Ovary (tissue), 10 donors: ENCODE measurements at places on chromosomes 4 and X. TPM values are rescaled to one million over a fixed set of nuclear protein-coding genes. Genes with fewer than 3 reads are reported as not detected.

DNA sequence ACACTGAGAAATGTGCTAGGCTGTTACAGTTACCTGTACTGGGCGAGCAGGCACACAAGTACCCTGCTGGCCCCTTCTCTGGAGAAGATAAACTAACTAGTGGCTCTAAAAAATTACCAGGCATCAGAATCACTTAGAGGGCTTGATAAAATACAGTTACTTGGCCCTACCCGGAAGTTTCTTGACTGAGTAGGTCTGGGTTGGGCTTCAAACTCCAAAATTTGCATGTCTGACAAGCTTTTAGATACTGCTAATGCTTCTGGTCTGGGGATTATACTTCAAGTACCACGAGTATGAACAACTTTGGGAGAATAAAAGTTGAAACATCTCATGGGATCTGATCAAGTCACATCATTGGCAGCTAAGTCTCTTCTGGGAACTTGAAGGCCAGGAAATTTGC is 30.8 kb downstream of the CEP135 start:
- no peaks in the 10 kb centered on the region for H3K36me3 ChIP-seq
- H3K27ac ChIP-seq, result no peak overlapping the region
- H3K4me3 ChIP-seq, result no peak overlapping the region
- DNase-seq, result no peak
- H3K4me1 ChIP-seq, result no peaks in the 10 kb centered on the region

DNA sequence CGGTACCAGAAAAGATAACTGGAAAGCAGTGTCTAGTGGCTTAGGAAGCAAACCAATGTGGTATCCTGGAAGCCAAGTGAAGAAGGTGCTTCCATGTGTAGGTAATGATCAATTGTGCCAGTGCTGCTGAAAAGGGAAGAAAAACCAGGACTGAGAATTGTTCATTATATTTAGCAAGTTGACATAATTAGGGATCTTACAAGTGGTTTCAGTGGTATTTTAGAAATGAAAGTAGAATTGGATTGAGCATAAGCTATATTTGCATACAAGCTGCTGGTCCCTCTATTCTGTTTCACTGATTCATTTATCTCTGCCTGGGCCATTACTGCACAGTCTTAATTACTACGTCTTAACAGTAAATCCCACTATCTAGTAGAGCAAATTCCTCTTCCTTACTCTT is 32.3 kb downstream of the PRDM8 start:
- no peaks in the 10 kb centered on the region for H3K36me3 ChIP-seq
- H3K4me1 ChIP-seq, result no peaks in the 10 kb centered on the region
- H3K27me3 ChIP-seq, result no peaks in the 10 kb centered on the region
- no peak overlapping the region for H3K27ac ChIP-seq
- DNase-seq, result no peak

DNA sequence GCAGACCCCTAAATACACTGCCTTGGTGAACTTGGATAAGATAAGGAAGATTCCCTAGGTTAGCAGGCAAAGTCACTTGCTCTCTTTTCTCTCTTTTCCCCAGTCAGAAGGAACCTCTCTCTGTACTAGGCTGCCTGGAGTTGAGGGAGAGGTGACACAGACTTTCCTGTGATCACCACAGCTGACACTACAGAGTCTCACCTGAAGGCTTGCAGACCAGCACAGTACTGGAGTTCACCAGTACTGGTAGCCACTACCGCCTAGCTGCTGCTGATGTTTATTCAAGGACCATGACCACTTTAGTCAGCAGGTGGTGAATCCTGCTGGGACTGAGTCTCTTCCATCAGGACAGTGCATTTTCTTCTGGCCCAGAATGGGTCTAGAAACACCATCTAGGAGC is 63.3 kb downstream of the PTPN13 start:
- H3K4me1 ChIP-seq, result no peaks in the 10 kb centered on the region
- no peak overlapping the region for H3K27ac ChIP-seq
- no peaks in the 10 kb centered on the region for H3K27me3 ChIP-seq
- H3K36me3 ChIP-seq, result no peaks in the 10 kb centered on the region

- no peak overlapping the region for H3K4me3 ChIP-seq
- H3K36me3 ChIP-seq, result no peaks in the 10 kb centered on the region
Observed at GRCh38 chrX:15747626-15748173, 9.6 kb downstream of the CA5B start.

GRCh38 chr4:188680004-188680666 is 540.9 kb downstream of the TRIML1 start:
- H3K27me3 ChIP-seq, result no peaks in the 10 kb centered on the region
- H3K4me3 ChIP-seq, result no peak overlapping the region
- H3K4me1 ChIP-seq, result no peaks in the 10 kb centered on the region
- DNase-seq, result no peak

- no peak for DNase-seq
- no peaks in the 10 kb centered on the region for H3K4me1 ChIP-seq
- H3K36me3 ChIP-seq, result no peaks in the 10 kb centered on the region
Observed at GRCh38 chr4:161629694-161630441, 533.9 kb downstream of the FSTL5 start.

DNA sequence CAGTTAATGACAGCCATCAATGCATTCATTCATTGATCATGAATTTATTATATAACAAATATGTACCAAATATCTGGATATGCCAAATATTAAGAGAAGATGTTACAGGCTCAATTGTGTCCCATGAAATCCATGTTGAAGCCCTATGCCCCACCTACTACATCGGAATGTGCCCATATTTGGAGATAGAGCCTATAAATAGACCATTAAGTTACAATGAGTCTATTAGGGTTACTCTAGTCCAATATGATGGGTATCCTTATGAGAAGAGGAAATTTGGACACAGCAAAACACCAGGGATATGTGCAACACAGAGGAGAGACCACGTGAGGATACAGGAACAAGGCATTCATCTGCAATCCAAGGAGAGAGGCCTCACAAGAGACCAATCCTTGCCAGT is 634.5 kb downstream of the DMD start:
- no peak overlapping the region for H3K27ac ChIP-seq
- no peak for DNase-seq
- H3K36me3 ChIP-seq, result no peaks in the 10 kb centered on the region
- H3K4me3 ChIP-seq, result no peak overlapping the region

DNA sequence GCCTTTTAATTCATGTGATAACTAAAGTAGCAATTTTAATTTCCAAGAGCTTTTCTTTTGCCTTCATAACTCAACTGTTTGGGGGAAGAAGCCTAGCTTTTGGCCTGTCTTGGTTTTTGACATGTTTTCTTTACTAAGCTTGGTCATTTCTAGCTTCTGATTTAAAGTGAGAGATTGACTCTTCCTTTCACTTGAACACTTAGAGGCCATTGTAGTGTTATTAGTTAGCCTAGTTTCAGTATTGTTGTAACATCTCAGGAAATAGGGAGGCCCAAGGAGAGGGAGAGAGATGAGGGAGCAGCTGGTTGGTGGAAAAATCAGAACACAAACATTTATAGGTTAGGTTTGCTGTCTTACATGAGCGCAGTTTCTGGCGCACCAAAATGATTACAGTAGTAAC is 44.8 kb downstream of the DCLK2 start:
- H3K4me3 ChIP-seq, result no peak overlapping the region
- H3K4me1 ChIP-seq, result no peaks in the 10 kb centered on the region
- no peak for DNase-seq
- H3K36me3 ChIP-seq, result no peaks in the 10 kb centered on the region
- H3K27me3 ChIP-seq, result no peaks in the 10 kb centered on the region

GRCh38 chr4:105057370-105058105 is 89.1 kb upstream of the TET2 start:
- no peak overlapping the region for H3K27ac ChIP-seq
- no peaks in the 10 kb centered on the region for H3K4me1 ChIP-seq
- H3K36me3 ChIP-seq, result no peaks in the 10 kb centered on the region

GRCh38 chr4:122099896-122100295 is 52.2 kb upstream of the BLTP1 start:
- no peaks in the 10 kb centered on the region for H3K27me3 ChIP-seq

DNA sequence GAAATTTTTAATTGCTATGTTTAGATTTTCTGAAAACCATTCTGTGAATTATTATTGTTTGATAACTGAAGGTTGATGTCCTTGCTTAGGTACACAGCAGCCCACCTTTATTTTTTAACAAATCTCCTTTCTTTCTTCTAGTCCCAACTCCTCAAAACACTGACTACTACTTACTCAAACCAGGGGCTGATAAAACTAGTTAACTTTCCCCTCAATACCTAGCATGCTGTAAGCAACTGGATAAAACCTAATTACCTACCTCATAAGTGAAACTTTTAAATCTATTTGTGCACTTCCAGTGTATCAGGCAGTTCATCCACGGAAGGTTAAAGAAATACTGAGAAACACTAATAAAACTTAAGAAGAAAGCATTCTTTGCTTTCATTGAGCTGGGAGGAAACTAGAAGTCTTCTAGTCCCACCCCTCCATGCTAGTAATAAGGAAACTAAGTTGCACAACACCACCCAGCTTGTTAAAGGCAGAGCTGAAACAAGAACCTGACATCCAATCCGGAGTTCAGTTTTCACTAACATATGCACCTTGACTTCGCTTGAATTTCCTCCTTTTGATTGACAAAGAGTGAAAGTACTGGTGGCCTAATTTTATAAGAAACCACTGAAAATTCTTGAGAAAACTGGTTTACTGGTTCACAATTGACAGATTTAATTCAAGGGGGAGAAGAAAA is 180.2 kb upstream of the TET2 start:
- H3K4me1 ChIP-seq, result no peaks in the 10 kb centered on the region
- DNase-seq, result no peak
- H3K27me3 ChIP-seq, result no peaks in the 10 kb centered on the region
- H3K27ac ChIP-seq, result no peak overlapping the region
- H3K36me3 ChIP-seq, result no peaks in the 10 kb centered on the region
- no peak overlapping the region for H3K4me3 ChIP-seq

- H3K4me3 ChIP-seq, result no peak overlapping the region
- no peaks in the 10 kb centered on the region for H3K27me3 ChIP-seq
- peaks cover 20% of the 10 kb centered on the region for H3K4me1 ChIP-seq
- DNase-seq, result no peak
- H3K27ac ChIP-seq, result no peak overlapping the region
Observed at GRCh38 chr4:3305610-3306371, 13.0 kb downstream of the RGS12 start.

DNA sequence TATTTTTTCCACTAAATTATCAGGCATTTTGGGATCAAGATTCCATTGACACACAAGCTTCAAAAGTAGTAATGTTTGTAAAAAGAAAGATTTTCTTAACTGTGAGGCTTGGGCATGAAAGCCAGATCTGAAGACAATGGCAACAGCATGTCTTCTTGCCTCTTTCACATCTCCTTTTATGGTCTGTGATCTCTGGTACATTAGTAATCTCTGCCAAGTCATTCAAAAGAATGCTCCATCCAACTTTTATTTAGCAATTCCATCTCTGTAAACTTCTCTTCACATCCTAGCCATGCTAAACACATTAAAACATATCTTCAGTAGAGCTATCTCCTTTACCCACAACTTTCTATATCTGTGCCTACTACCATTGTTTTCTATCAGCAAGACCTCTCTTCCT is 465.4 kb downstream of the FAT4 start:
- H3K27ac ChIP-seq, result no peak overlapping the region

Gene HEPH
- total RNA-seq, result 17.1 TPM

Gene PRRG1
- total RNA-seq, result 11.1 TPM

Gene MAMLD1
- 20.1 TPM for total RNA-seq
